ENCODE measurements at places on chromosomes 5 and 9.

- peak; percentile 29 for DNase-seq
Observed at GRCh38 chr5:65721050-65721719, 724 bp downstream of the SGTB start.

DNA sequence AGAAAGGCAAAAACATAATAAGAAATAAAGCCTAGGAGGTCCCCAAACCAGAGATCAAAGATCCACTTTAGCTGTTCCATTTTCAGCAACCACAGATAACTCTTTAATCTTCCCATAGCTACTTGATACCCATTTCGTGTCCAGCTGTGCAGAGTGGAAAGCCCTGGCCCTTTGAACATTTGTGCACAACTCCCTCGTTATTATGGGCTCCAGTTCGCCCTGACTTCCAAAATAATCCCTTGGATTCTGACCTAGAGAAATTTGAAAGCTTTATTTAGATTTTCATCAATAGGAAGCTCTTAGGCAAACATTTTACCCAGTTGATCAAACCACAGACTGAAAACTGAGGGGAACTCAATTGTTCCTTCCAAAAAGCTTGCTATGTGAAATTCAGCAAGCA is 4.8 kb downstream of the MYOT start:
- no peak for DNase-seq

- DNase-seq = no peak
Observed at GRCh38 chr5:150674341-150674821, 13.3 kb downstream of the MYOZ3 start.

DNA sequence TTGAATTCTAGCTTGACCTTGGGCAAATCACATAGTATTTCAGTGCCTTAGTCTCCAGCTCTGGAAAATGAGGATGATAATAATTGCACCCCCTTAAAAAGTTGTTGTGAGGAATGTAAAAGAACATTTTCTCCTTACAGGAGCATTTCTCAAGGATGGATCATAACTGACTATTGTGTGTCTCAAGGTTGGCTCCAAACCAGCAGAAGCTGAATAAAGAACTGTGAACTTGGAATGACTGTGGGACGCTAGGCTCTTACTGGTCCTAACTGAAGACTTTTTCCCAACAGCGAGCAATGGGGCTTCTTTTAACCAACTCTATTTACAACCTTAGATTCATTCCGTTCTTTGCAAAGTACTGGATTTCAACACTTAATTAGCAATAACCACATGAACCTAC is 26.2 kb upstream of the GLRX start:
- no peak for DNase-seq

- no peak for DNase-seq
Observed at GRCh38 chr9:20269620-20270019, 352.7 kb downstream of the MLLT3 start.

- no peak for DNase-seq
Observed at GRCh38 chr5:61981886-61982285, 324.1 kb upstream of the KIF2A start.

DNA sequence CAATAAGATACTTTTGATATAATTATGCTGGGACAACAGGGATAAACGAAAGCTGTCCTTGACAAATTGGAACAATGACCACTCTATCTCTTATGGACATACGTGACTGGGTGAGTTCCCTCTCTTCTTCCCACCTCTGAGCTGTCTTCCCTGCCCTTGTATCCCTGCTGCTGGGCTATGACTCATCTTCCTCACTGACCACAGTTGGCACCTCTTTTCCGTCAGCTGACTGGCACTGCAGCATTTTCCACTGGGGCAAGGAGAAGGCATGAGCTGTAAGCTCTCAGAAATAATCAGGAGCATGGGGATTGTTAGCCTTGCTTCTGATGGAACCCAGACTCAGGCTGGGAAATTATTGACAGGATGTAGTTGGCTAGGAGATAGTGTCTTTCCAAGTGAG is 48.7 kb downstream of the PCSK1 start:
- no peak for DNase-seq

DNA sequence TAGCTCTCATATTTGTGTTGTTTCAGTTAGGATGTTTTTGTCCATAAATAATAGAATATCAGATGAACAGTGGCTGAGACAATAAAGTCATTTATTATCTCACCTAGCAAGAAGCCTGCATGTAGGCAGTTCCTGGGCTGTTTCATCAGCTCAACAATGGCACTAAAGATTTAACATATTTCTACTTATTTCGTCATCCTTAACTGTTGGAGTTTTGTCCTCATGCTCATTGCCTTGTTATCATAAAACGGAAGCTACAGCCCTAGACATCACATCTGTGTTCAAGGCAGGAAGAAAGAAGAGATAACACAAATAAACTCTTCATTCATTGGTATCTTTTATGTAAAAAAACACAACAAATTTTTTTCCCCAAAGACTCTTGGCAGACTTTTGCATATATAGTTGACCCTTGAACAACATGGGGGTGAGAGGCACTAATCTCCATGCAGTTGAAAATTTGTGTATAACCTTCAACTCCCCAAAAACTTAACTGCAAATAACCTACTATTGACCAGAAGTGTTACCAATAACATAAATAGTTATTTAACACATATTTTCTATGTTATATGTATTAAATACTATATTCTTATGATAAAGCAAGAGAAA is 277.2 kb upstream of the ADRA1B start:
- no peak for DNase-seq

- no peak for DNase-seq
Observed at GRCh38 chr5:107935645-107936044, 264.9 kb upstream of the EFNA5 start.

GRCh38 chr9:91954841-91955471 is 4.9 kb upstream of the ROR2 start:
- peak; percentile 32 for DNase-seq

DNA sequence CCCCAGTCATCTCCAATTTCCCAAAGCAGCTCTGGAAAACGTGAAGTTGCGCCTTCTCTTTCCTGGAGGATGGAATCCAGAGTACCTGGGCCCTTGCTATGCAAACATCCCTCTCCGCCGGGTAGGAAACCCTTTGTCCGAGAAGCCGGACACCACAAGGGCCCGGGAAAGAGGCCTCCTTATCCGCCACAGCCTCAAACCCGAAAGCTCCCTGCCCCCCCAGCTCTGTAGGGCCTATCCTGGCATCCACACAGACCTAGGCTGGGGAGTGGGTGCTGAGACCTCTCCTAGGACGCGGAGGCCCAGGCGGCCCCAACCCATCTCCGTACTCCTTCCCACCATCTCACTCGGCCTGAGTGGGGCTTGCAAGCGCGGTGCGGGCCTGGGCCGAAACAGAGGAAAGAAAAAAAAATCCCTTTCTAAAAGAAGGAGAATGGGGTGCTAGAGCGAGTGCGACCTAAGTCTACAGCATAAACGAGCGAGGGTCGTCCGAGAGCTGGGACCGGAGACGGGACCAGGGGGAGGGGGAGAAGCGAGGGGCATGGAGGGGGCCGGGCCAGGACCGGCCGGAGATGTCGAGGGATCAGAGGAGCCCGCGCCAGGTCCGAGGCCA is 624 bp downstream of the FBXW11 start:
- DNase-seq = no peak

DNA sequence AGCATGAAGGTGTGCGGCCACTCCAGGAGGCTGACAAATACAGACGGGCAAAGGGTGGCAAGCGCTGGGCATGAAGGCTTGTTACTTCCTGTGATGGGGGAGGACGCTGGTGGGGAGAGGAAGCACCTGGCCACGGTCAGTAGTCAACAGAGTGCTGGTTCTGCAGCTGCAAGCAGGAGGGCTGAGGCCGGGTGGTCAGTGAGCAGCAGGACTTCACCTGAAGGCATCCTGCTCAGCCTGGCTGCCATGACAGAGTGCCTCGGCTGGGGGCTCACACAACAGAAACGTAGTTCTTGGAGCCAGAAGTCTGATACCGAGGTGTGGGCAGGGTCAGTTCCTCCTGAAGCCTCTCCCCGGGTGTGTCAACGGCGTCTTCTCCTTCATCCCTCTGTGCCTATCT is 118.6 kb upstream of the IRX4 start:
- DNase-seq = no peak

GRCh38 chr9:121822093-121823085 is 171.0 kb downstream of the DAB2IP start:
- no peak for DNase-seq

GRCh38 chr9:5264219-5264595 is 33.0 kb downstream of the INSL4 start:
- no peak for DNase-seq

GRCh38 chr5:18811661-18812060 is 1176.3 kb downstream of the CDH18 start:
- no peak for DNase-seq

- no peak for DNase-seq
Observed at GRCh38 chr9:91371894-91372293, 10.2 kb upstream of the AUH start.

DNA sequence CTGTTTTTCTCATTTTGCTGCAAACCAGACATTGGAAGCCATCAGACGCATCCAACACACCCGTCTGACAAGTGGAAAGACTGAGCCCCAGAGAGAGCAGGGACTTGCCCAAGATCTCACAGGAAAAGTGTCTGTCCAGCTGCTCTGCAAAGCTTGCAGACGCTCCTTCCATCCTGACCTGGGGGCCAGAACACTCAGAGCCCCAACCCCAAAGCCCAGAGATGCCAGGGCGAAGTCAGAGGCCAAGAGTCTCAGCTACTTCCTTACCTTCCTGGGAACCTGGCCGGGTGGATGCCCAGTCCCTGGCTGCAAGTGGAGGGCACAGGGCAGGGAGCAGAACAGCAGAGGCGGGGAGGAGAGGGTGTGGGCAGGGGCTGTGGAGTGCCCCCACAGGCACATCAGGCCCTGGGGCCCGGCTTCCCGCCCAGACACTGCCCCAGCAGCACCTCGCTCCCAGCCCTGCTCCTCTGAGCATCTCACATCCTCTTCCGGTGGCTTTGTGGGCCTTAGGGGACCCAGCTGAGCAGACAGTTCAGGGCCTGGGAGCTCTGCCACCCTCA is 9.7 kb upstream of the RALGDS start:
- DNase-seq = peak; percentile 74

DNA sequence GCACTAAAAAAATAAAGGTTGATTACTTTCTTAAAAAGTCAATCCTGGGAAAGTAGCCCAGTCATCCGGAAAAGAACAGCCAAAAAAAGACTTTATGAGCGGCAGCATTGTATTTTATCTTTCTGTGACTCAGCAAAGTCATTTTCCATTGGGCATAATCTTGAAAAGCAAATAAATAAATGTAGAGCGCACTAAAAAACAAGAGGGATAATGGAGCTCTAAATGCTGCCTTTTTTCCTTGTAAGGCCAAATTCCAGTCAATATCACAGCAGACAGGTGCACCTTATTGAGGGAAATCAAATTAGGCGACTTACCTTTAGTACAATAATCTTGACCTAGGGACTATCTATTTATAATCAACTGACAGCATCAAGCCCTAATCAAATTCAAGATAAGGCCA is 266.8 kb downstream of the MTRR start:
- no peak for DNase-seq

GRCh38 chr5:129973716-129974426 is 69.6 kb downstream of the CHSY3 start:
- no peak for DNase-seq

GRCh38 chr5:52867809-52868208 is 80.1 kb downstream of the ITGA1 start:
- DNase-seq = no peak

GRCh38 chr9:22241611-22242010 is 205.0 kb upstream of the DMRTA1 start:
- no peak for DNase-seq

DNA sequence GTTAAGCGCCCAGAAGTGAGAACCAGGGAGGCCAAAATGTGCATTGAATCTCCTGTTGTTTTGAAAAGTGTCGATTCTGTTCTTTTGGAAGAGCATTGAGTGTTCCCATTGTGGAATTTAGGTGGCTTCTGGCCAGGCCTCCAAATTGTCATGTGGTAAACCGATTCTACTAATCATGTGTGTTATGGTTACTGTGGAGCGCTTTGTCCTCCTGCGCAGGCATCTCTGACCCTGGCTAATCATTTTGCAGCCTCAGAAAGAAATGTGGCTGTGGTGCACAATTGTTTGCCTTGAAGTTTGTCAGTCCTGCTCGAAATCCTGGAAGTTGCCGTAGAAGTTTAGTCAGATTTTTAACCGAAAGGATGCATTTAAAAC is 121.3 kb downstream of the RASGRF2 start:
- DNase-seq = no peak

DNA sequence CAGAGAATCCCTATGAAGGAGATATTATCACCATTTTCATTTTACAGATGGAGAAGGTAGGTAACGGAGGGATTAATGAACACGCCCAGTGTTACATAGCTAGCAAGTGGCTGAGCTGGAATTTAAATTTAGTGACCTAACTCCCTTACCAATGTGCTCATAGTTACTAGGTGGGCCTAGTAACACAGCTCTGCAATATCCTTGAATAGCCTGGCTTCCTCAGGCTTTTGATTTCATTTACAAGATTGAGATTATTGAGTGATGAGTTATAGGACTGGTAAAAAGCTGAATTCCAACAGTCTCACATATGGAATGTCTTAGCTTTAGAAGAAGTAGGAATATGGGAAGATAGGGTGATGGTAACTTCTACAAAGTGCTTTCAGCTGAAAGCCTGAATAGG is 336.3 kb upstream of the KIF2A start:
- no peak for DNase-seq

DNA sequence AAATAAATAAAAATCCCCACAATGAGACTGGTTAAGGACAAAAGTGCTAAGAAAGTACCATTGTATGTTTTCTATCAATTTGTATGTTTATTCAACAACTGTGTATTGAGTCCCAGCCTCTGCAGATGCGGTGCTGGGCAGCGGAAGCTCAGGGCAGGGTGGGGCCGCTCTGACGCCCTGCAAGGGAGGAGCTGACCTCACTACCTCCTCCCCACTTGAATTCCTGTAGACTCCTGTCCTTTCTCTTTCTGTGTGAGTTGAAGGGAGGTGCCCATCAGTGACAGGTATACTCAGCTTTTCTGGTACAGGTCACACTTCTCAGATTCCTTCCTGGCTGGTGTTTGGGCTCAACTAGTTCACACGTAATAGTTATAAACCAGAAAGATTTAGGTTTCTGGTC is 27.0 kb downstream of the ANGPTL2 start:
- DNase-seq = no peak

GRCh38 chr5:26681861-26682260 is 356.5 kb downstream of the CDH9 start:
- DNase-seq = no peak

DNA sequence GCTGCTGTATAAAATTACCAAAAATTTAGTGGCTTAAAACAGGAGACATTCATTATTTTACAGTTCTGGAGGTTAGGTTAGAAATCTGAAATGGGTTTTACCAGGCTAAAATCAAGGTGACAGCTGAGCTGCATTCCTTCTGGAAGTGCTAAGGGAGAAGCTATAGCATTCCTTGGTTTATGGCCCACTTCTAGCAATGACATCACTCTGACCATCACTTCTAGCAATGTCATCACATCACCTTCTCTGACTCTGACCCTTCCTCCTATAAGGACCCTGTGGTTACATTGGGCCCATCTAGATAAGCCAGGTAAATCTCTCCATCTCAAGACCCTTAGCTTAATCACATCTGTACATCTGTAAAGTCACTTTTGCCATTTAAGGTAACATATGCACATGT is 366.1 kb downstream of the EFNA5 start:
- DNase-seq = no peak

DNA sequence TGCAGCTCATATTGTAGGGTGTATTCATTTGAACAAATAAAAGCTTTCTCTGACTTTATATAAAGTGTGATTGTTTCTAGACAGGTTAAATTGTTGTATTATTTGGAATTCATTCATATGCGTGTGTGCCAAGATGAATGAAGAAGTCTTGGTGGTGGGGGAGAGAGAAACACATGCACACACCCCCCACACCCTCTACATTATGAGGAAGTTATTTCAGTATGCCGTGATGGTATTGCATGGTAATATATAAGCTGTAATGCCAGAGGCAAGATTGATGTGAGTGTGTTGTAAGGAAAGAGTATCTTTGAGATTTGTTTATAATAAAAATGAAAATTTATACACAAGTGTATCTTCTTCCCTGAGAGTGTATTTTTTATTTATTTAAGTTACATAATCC is 71.0 kb downstream of the IPO11 start:
- no peak for DNase-seq
